Adrenal gland (tissue), 19 donors: ENCODE measurements at places on chromosomes 5 and 9.
A peak's percentile ranks its signal among the peaks of the same experiment; 100 is the strongest.

- H3K36me3 ChIP-seq, result no peaks in the 10 kb centered on the region
- H3K4me3 ChIP-seq, result peak overlapping the region; percentile 45
- H3K4me1 ChIP-seq, result peaks cover 5% of the 10 kb centered on the region
- no peaks in the 10 kb centered on the region for H3K27me3 ChIP-seq
- peak; percentile 92 for DNase-seq
Observed at GRCh38 chr9:130689937-130690700, 3.5 kb upstream of the EXOSC2 start.

- no peak overlapping the region for H3K27ac ChIP-seq
- no peaks in the 10 kb centered on the region for H3K4me1 ChIP-seq
- H3K4me3 ChIP-seq, result no peak overlapping the region
- H3K27me3 ChIP-seq, result no peaks in the 10 kb centered on the region
Observed at GRCh38 chr9:135559606-135560005, 1.9 kb upstream of the PAEP start.

DNA sequence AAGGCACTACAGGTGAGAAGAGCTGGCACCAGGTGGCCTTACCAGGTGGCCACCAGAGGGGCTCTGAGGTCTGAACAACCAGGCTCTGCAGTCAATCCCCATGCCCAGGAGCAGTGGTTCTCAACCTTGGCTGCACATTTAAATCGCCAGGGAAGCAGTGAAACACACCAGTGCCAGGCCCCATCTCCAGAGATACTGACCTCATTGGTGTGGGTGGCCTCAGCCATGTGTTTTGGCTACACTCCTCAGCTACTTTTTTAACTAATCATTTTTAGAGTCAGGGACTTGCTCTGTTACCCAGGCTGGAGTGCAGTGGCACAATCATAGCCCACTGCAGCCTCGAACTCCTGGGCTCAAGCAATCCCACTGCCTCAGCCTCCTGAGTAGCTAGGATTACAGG lies 56.0 kb downstream of the GABBR2 start:
- no peak overlapping the region for H3K4me3 ChIP-seq
- H3K27me3 ChIP-seq, result no peaks in the 10 kb centered on the region
- no peaks in the 10 kb centered on the region for H3K36me3 ChIP-seq
- H3K4me1 ChIP-seq, result no peaks in the 10 kb centered on the region

- peaks cover 8% of the 10 kb centered on the region for H3K4me1 ChIP-seq
- H3K4me3 ChIP-seq, result no peak overlapping the region
- no peaks in the 10 kb centered on the region for H3K27me3 ChIP-seq
- no peaks in the 10 kb centered on the region for H3K36me3 ChIP-seq
- DNase-seq, result no peak
- H3K27ac ChIP-seq, result no peak overlapping the region
Observed at GRCh38 chr5:115463983-115464382, 80.6 kb downstream of the FEM1C start.

GRCh38 chr9:100191264-100191663 lies 92.2 kb downstream of the INVS start:
- H3K4me3 ChIP-seq, result no peak overlapping the region
- DNase-seq, result no peak
- no peaks in the 10 kb centered on the region for H3K27me3 ChIP-seq
- H3K27ac ChIP-seq, result no peak overlapping the region

DNA sequence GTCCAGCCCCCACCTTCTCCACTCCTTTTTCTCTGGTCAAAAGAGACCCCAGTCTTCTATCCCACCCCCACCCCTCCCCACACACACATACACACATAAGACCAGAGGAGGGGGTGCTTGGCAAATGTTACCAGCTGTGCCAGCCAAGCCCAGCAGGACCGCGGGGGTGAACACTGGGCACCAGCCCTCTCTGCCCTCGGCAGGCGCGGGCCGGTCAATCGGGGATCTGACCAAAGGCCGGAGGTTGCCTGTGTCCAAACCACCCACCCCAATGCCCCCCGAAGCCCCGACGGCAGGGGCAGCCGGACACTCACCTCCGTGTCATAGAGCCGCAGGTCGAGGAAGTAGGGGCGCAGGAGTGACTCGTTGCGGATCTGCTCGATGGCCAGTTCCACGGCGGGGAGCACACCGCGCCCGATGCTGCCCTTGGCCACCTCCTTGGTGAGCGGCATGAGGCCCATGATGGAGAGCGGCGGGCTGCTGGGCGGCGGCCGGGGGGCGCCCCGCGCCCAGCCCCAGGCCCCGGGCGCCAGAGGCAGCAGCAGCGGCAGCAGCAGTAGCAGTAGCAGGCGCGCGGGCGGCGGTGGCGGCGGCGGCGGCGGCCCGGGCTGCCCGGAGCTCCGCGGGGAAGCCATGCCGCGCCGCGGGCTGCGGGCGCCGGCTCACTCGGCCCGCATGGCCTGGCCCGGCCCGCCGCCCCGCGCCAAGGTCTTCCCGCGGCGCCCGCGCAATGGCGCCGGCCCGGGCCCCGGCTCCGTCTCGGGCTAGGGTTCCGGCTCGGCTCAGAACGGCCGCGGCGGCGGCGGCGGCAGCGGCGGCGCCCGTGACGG lies 417 bp downstream of the GABBR2 start:
- no peak for DNase-seq
- H3K27me3 ChIP-seq, result peaks cover 27% of the 10 kb centered on the region
- no peak overlapping the region for H3K4me3 ChIP-seq
- no peaks in the 10 kb centered on the region for H3K4me1 ChIP-seq

DNA sequence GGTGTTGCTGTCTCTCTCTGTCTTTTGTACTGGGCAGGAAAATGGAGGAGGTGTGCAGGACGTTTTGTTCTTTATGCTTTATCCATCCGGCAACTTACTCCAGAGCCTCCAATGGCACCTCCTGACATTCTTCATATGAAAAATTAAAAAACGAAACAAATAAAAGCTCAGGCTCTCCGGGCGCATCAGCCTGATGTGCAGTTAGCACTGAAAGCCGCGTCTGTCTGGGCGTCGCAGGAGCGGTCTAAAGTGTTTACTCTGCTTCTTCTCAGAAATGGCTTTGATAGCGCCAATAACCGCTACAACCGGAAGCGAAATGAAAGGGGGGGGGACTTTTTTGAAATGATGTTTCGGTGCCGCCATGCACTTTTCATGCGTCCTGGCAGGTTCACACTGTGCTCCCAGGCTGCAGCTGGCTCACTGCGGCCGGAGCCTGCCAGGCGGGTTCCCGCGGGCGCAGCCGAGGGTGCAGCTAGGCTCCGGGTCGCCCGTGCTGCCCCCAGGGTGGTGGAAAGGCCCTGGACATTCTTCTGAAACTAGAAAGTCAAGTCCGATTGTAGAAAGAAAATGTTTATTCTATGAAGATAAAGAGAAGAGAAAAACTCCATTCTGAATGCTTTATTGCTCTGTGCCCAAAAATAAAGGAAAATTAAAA lies 407.7 kb upstream of the IRX1 start:
- no peaks in the 10 kb centered on the region for H3K4me1 ChIP-seq
- H3K27me3 ChIP-seq, result no peaks in the 10 kb centered on the region
- H3K36me3 ChIP-seq, result no peaks in the 10 kb centered on the region
- no peak overlapping the region for H3K27ac ChIP-seq

- H3K27ac ChIP-seq, result no peak overlapping the region
- H3K4me3 ChIP-seq, result no peak overlapping the region
- no peaks in the 10 kb centered on the region for H3K36me3 ChIP-seq
- H3K27me3 ChIP-seq, result no peaks in the 10 kb centered on the region
- no peaks in the 10 kb centered on the region for H3K4me1 ChIP-seq
- no peak for DNase-seq
Observed at GRCh38 chr5:171162165-171162564, 146.9 kb upstream of the TLX3 start.

DNA sequence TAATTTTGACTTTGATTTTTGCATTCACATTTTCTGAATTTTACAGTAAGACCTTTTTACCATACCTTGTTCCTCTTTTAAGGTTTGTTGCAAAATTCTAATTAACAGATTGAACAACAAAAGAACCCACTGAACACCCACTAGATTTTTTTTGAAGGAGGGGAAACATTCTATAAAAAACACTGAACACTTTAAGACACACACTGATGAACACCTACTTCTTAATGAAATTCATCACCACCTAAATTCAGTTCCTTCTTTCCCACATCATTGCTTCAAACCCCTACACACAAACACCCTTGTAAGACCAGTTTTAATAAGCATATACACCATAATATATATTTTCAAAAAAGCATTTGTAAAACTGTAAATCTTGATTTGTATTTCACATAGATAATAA lies 559.0 kb upstream of the MEF2C start:
- H3K36me3 ChIP-seq, result no peaks in the 10 kb centered on the region
- no peaks in the 10 kb centered on the region for H3K27me3 ChIP-seq
- DNase-seq, result no peak
- H3K27ac ChIP-seq, result no peak overlapping the region
- H3K4me3 ChIP-seq, result no peak overlapping the region

DNA sequence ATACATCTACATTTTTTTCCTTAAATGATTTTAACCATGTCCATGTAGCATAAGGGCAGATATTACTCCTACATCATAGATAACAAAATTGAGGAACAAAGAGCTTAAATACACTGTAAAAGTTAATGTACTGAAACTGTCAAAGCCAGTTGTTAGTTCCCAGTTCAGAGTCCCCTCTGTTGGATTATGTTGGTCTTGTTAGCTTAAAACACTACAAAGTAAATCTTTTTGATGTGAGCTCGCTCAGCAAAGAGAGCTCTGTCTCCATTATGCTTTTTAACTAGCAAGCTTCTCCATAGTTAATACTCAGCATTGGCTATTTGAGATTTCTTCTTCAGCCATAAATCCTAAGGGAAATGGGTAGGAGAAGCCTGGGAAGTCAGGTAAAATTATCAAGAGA lies 149.1 kb downstream of the ADAMTS6 start:
- H3K27ac ChIP-seq, result no peak overlapping the region
- DNase-seq, result no peak
- H3K27me3 ChIP-seq, result no peaks in the 10 kb centered on the region
- no peaks in the 10 kb centered on the region for H3K36me3 ChIP-seq
- H3K4me3 ChIP-seq, result no peak overlapping the region
- H3K4me1 ChIP-seq, result no peaks in the 10 kb centered on the region

DNA sequence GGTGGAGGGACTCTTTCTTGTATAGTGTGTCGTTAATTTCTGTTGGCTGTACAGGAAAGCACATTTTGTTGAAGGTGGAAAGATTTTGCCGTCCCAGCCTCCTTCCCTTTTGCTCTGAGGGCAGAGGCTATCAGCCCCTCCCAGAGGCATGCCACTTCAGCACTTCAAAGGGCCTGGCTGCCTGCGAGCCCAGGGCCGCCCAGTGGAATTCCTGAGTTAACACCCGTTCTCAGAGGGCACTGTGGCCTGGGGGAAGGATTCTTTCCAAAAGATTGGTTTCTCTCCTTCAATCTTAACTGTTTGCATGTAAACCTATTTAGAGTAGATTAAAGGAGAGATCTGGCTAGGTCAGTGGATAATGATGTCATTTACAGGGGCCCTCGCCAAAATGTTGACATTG lies 238.6 kb downstream of the FANCC start:
- no peaks in the 10 kb centered on the region for H3K4me1 ChIP-seq
- no peak overlapping the region for H3K27ac ChIP-seq
- no peaks in the 10 kb centered on the region for H3K36me3 ChIP-seq
- no peaks in the 10 kb centered on the region for H3K27me3 ChIP-seq
- H3K4me3 ChIP-seq, result no peak overlapping the region

DNA sequence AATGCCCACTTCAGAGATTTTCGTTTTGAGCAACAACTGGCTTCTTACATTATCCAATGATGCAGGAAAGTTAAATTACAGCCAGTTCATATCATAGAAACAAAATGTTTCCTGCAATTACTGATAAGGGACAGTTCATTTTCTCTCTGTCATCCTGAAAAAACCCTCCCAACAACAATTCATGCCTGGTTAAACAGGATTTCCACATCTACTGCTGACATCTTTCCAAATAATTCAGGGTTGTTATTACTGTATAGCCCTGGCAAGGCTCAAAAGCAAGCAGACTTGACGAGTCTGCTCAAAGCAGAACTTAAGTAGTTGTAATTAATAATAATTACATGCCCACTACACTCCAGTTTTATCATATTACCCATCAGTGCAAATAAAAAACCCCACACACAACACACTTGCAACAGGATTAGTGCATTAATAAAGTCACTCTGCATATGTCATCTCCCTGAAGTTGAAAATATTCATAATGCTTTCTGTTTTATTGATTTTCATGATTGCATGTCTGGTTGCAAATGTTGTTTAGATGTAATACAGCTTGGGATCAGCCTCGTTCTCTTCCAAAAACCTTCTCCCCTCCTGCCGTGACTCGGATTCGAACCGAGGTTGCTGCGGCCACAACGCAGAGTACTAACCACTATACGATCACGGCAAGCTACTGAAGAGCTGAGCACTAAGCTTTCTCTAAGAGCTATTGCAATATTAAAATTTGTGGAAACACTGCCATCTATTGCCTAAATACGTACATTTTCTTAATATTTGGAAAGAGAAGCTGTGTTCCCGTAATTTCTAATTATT lies 119.6 kb upstream of the NFIB start:
- H3K36me3 ChIP-seq, result no peaks in the 10 kb centered on the region
- H3K4me1 ChIP-seq, result no peaks in the 10 kb centered on the region
- no peaks in the 10 kb centered on the region for H3K27me3 ChIP-seq
- no peak overlapping the region for H3K27ac ChIP-seq

DNA sequence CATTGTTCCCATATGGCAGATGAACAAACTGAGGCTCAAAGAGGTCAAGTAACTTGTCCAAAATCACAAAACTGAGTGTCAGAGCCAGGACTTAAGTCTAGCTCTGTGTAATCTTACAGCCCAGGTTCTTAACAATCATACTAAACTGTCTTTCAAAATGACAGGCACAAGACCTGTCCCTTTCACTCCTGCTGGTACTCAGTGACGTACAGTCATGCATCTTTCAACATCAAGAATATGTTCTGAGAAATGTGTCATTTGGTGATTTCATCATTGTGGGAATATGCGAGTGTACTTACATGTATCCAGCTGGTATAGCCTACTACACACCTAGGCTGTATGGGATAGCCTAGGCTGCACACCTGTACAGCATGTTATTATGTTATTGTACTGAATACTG lies 646.8 kb upstream of the WWC1 start:
- H3K27ac ChIP-seq, result no peak overlapping the region
- H3K27me3 ChIP-seq, result no peaks in the 10 kb centered on the region
- H3K36me3 ChIP-seq, result no peaks in the 10 kb centered on the region
- no peak for DNase-seq

- peak overlapping the region; percentile 83 for H3K4me3 ChIP-seq
- no peaks in the 10 kb centered on the region for H3K36me3 ChIP-seq
- no peaks in the 10 kb centered on the region for H3K27me3 ChIP-seq
- H3K4me1 ChIP-seq, result peaks cover 25% of the 10 kb centered on the region
- peak overlapping the region; percentile 90 for H3K27ac ChIP-seq
Observed at GRCh38 chr9:32385152-32385884, 875 bp downstream of the ACO1 start.

DNA sequence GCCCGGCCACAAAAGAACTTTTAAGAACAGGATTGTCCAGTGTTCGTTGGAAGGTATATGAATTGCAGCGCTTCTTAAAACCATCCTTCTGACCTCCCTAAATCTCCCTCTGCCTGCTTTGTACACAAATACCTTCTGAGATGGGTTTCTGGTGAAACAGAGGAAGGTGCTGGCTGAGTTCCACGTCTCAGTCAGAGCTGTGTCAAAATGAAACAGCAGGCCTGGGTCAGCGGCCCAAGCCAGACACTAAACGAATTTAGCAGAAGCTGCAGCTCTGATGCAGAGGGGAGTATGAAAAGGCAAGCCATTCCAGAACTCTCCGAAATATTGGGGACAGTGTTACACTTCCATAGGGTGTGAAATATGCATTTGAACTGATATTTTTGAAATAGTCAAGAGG lies 37.8 kb upstream of the CRB2 start:
- H3K27ac ChIP-seq, result no peak overlapping the region
- H3K4me1 ChIP-seq, result no peaks in the 10 kb centered on the region
- no peak overlapping the region for H3K4me3 ChIP-seq
- H3K27me3 ChIP-seq, result no peaks in the 10 kb centered on the region
- no peaks in the 10 kb centered on the region for H3K36me3 ChIP-seq
